Bone marrow (tissue), 2 donors: ENCODE measurements at places on chromosomes 12 and 14.

DNA sequence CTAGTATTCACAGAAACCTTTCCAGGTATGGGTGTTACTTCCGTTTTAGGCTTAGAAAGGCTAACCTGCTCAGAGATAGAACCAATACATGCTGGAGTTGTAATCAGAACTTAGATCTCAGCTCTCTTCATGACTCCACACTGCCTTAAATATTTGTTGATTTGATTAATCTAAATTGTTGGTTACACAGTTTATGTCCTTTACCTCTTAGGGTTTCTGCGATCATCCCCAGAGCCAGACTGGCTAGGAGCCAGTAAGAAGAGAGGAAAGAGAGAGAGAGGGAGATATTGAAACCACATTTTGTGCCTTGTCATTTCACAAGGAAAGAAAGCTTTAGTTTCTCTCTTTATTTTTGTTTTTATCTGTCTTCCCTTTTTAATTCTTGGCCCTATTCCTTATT is 16.8 kb upstream of the MGP start:
- DNase-seq: peak; percentile 40

DNA sequence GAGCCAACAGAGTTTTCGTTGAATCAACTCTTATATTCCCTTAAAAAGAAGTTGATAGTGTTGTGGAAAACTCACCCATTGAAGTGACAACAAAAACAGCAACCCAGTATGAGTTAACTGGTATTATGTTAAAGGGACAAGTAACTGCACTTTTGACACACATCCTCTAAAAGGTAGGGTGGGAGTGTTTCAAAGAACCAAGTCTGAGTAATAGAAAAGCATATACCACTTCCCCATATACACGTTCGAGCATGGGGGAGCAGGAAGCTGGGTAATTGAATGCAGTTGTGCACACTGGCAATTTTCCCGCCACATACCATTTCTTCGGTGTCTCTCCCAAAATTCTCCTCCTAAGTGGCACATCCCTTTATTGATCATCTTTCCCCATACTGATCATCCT is 31.5 kb downstream of the IFNG-AS1 start:
- no peak for DNase-seq

- no peak for DNase-seq
Observed at GRCh38 chr12:116441292-116441691, 117.9 kb upstream of the MAP1LC3B2 start.

DNA sequence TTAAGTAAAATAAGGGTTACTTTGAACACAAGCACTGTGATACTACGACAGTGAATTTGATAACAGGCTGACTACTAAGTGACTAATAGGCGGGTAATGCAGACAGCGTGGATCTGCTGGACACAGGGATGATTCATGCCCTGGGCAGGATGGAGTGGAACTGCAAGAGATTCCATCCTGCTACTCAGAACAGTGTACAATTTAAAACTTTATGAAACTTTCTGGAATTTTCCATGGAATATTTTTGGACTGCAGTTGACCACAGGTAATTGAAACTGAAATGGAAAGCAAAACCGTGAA is 46.0 kb downstream of the YEATS4 start:
- no peak for DNase-seq
